Natural killer cell (primary cell): ENCODE measurements at places on chromosomes 13 and 19.

DNA sequence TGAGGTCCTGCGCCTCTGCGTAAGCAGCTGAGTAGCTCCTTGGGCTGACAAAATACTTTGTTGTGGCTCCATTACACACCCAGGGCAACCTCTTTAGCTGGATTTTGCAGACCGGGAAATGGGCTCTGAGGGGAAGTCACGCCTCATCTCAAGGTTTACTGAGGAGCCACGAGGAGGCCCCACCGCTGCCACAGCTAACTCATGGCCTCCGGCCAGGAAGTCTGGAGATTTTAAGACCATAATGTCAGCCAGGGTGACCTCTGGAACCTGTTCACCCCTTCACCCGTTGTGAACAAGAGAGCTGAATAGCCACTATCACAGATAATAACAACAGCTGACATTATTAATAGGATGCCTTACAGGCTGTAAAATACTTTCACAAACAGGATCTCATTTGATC, 351.3 kb upstream of the TMTC4 start:
- DNase-seq = no peak

DNA sequence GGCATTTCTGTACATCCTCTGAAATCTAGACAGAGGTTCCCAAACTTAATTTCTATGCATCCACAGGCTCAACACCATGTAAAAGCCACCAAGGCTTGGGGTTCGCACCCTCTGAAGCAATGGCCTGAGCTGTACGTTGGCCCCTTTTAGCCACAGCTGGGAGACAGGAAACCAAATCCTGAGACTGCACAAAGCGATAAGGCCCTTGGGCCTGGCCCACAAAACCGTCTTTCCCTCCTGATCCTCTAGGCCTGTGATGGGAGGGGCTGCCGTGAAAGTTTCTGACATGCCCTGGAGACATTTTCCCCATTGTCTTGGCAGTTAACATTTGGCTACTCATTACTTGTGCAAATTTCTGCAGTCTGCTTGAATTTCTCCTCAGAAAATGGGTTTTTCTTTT, 766.4 kb downstream of the GPC5 start:
- DNase-seq = no peak

- no peak for DNase-seq
These were observed 1.7 kb downstream of the ZNF90 start for GRCh38 chr19:20079476-20079875.

DNA sequence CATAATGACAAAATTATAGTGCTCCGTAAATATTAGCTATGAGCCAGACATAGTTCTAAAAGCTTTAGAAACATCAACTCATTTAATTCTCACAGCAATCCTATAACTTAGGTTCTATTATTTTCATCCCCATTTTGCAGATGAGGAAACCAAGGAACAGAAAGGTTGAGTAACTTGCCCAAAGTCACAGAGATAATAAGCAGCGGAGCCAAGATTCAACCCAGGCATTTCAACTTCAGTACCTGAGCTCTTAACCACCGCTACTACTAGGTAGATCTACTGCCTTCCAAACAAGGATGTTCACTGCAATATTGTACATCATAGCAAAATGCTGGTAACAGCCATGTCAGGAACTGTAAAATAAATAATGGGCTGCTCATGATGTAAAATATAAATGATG, 39.9 kb downstream of the ELF1 start:
- DNase-seq = peak; percentile 45

DNA sequence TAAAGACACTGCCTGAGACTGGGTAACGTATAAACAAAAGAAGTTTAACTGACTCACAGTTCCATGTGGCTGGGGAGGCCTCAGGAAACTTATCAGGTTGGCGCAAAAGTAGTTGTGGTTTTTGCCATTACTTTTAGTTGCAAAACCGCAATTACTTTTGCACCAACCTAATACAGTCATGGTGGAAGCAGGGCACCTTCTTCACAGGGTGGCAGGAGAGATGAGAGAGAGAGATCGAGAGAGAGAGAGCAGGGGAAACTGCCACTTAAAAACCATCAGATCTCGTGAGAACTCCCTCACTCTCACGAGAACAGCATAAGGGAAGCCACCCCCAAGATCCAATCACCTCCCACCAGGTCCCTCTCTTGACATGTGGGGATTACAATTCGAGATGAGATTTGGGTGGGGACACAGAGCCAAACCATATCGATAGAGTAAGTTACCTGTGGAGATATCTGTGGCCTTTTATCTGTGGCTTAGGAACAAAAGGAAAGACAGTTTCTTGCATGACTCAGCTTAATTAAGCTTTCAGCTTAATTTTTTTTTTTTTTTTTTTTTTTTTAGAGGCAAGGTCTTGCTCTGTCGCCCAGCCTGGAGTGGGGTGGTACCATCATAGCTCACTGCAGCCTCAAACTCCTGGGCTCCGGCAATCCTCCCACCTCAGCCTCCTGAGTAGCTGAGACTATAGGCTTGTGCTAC, 7.6 kb upstream of the CABP5 start:
- no peak for DNase-seq

- DNase-seq = no peak
These were observed 3.1 kb downstream of the CDK8 start for GRCh38 chr13:26257049-26257448.
